Ureter (tissue), 1 donor: ENCODE measurements at places on chromosomes 6 and 20. TPM values are rescaled to one million over a fixed set of nuclear protein-coding genes. Genes with fewer than 3 reads are reported as not detected.

Gene PCSK2
- total RNA-seq = not detected

Gene GMPR
- total RNA-seq = 2.3 TPM

Gene FLRT3
- 77.7 TPM for total RNA-seq

Gene KCNK16
- not detected for total RNA-seq

Gene SLC22A23
- 42.4 TPM for total RNA-seq

Gene PTCRA
- total RNA-seq = 0.55 TPM

Gene OPN5
- not detected for total RNA-seq

Gene LAMA2
- 43.4 TPM for total RNA-seq

Gene SSTR4
- not detected for total RNA-seq

Gene TRIM40
- not detected for total RNA-seq

Gene LY86
- 1.8 TPM for total RNA-seq

Gene SMIM8
- total RNA-seq = 13.1 TPM

Gene FBXO30
- 12.1 TPM for total RNA-seq

Gene CRNKL1
- 18.7 TPM for total RNA-seq

Gene PROKR2
- not detected for total RNA-seq

Gene PTPRT
- total RNA-seq = 0.10 TPM

Gene POM121L2
- not detected for total RNA-seq

Gene BHLHE23
- total RNA-seq = not detected

Gene WFDC12
- total RNA-seq = not detected

Gene DZANK1
- total RNA-seq = 7.1 TPM

Gene NMBR
- total RNA-seq = not detected

Gene MYLK4
- 1.3 TPM for total RNA-seq

Gene ME1
- total RNA-seq = 10.1 TPM

Gene SLC17A1
- not detected for total RNA-seq

Gene ECHDC1
- 63.1 TPM for total RNA-seq

Gene FOXQ1
- 130 TPM for total RNA-seq

Gene TSPO2
- not detected for total RNA-seq

Gene ZBTB12
- total RNA-seq = 6.4 TPM

Gene HRH3
- total RNA-seq = 4.2 TPM

Gene MEA1
- total RNA-seq = 71.2 TPM

Gene SOX12
- 7.4 TPM for total RNA-seq

Gene BFSP1
- 1.0 TPM for total RNA-seq

Gene CLIC5
- 8.0 TPM for total RNA-seq

Gene INSM1
- total RNA-seq = not detected

Gene PPP1R16B
- 10.4 TPM for total RNA-seq

Gene AVP
- not detected for total RNA-seq

Gene SERINC3
- 93.1 TPM for total RNA-seq

Gene FRK
- 11.5 TPM for total RNA-seq

Gene VNN1
- total RNA-seq = 0.23 TPM

Gene AURKA
- 1.6 TPM for total RNA-seq

Gene TDRD6
- total RNA-seq = 0.73 TPM

Gene PGC
- not detected for total RNA-seq

Gene MED23
- total RNA-seq = 37.7 TPM

Gene LINC00237
- total RNA-seq = not detected

Gene GSTA3
- not detected for total RNA-seq

Gene SFT2D1
- 49.7 TPM for total RNA-seq
